ENCODE measurements at places on chromosomes 11 and 22. TPM values are rescaled to one million over a fixed set of nuclear protein-coding genes. Genes with fewer than 3 reads are reported as not detected.

The KDM4F gene
- total RNA-seq = not detected

The TMPRSS6 gene
- total RNA-seq = 9.2 TPM

The TRIM29 gene
- 13.5 TPM for total RNA-seq

The CABP4 gene
- total RNA-seq = 3.8 TPM

The DEUP1 gene
- total RNA-seq = 0.14 TPM

The TFIP11 gene
- total RNA-seq = 34.2 TPM

The CBLIF gene
- not detected for total RNA-seq

The KCTD21 gene
- 16.4 TPM for total RNA-seq

The TSKU gene
- total RNA-seq = 35.8 TPM

The PRODH gene
- 5.8 TPM for total RNA-seq

The RAG1 gene
- 2.6 TPM for total RNA-seq

The PKNOX2 gene
- 5.1 TPM for total RNA-seq

The USP2 gene
- total RNA-seq = 7.3 TPM

The OR8G1 gene
- not detected for total RNA-seq

The PDGFD gene
- 37.6 TPM for total RNA-seq

The POTEH gene
- not detected for total RNA-seq

The FREY1 gene
- not detected for total RNA-seq

The ARHGAP42 gene
- total RNA-seq = 25.1 TPM

The OR6T1 gene
- not detected for total RNA-seq

The FAM227A gene
- total RNA-seq = 5.1 TPM

The MTFP1 gene
- 20.0 TPM for total RNA-seq

The TBX10 gene
- 0.14 TPM for total RNA-seq

The EXPH5 gene
- 5.6 TPM for total RNA-seq

The MPZL3 gene
- 23.2 TPM for total RNA-seq

The GAL3ST3 gene
- 0.78 TPM for total RNA-seq

The RFPL1 gene
- not detected for total RNA-seq

The TAGLN gene
- 2,517 TPM for total RNA-seq

The DYNC2H1 gene
- 24.2 TPM for total RNA-seq

The KRTAP5-8 gene
- not detected for total RNA-seq

The KCNK7 gene
- total RNA-seq = 1.1 TPM

The PTPRJ gene
- total RNA-seq = 53.4 TPM
